ENCODE measurements at places on chromosomes 1 and 21.

DNA sequence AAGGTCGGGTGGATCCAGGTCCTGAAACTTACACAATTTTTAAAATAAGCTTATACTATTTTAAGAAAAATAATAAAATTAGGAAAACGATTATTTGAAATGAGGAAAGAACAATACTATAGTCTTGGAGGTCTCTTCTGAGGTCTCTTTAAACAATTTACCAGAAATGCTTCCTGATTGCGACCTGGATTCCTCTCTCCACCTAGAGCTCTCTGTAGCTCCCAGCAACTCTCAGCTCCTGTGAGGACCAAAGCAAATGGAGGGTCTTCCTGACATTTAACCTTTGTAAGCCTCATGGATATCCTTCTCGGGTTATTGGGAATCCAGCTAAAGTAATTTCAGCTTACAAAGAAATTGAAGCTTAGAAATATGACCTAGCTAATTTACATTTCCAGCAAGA is 886 bp downstream of the BTBD8 start:
- no peak for DNase-seq

DNA sequence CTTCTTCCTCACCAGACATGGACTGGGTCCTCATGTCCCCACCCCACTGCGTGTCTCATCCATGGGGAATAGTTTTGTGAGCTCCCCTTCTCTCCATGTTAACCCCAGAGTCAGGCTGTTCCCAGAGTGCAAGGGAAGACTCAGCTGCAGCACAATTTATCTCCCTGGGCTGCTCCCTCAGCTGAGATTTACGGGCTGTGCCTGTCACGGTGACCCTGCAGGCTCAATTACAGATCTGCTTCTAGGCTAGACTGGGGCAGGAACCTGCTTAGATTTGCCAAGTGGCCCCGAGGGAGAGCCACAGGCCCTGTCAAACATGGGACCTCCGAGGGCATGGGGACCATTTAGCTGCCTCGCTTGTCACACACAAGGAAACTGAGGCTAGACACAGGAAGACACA is 37.8 kb downstream of the CDCP2 start:
- no peak for DNase-seq

- DNase-seq, result no peak
Observed at GRCh38 chr1:41378999-41379737, 17.9 kb downstream of the FOXO6 start.

- no peak for DNase-seq
Observed at GRCh38 chr1:7393136-7393535, 378.0 kb upstream of the VAMP3 start.

GRCh38 chr1:200178340-200178739 is 150.8 kb downstream of the NR5A2 start:
- DNase-seq, result no peak

- DNase-seq, result no peak
Observed at GRCh38 chr1:196649990-196650389, 1.9 kb upstream of the CFH start.

GRCh38 chr1:165222580-165222979 is 133.9 kb downstream of the LMX1A start:
- no peak for DNase-seq

DNA sequence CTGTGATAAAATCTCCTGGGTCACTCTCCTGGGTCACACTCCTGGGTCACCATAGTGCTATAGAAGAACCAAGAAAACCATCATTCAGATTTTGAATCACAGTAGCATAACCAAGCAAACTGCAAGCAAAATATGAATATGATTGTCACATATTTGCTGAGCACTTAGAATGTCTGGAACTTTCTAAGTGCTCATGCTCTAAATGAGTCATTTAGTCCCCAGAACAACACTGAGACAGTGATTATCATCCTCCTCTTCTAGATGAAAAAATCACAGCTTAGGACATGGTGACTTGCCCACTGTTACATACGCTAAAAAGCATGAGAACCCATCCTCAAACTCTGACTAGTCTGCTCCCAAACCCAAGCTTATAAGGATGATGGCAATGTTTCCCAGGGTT is 39.5 kb upstream of the DDAH1 start:
- DNase-seq, result no peak
